Progenitor cell of endocrine pancreas (in vitro differentiated cells): ENCODE measurements at places on chromosomes 4 and X. TPM values are rescaled to one million over a fixed set of nuclear protein-coding genes. Genes with fewer than 3 reads are reported as not detected.

DDIT4L gene
- total RNA-seq = 2.6 and 3.6 TPM in 2 replicates

ODAPH gene
- not detected in 2 replicates for total RNA-seq

GRCh38 chr4:176334066-176334465, 14.3 kb downstream of the SPCS3 start:
- no peaks in the 10 kb centered on the region for H3K27me3 ChIP-seq
- H3K4me3 ChIP-seq = no peak overlapping the region
- H3K4me1 ChIP-seq = peaks cover 24% of the 10 kb centered on the region
- no peak for DNase-seq

- no peak for DNase-seq
- H3K4me1 ChIP-seq = peaks cover 2% of the 10 kb centered on the region
- peaks cover 2% of the 10 kb centered on the region for H3K36me3 ChIP-seq
- no peak overlapping the region for H3K27ac ChIP-seq
- no peak overlapping the region for H3K4me3 ChIP-seq
Measured at GRCh38 chr4:123304151-123304964, 92.2 kb upstream of the SPRY1 start.

DNA sequence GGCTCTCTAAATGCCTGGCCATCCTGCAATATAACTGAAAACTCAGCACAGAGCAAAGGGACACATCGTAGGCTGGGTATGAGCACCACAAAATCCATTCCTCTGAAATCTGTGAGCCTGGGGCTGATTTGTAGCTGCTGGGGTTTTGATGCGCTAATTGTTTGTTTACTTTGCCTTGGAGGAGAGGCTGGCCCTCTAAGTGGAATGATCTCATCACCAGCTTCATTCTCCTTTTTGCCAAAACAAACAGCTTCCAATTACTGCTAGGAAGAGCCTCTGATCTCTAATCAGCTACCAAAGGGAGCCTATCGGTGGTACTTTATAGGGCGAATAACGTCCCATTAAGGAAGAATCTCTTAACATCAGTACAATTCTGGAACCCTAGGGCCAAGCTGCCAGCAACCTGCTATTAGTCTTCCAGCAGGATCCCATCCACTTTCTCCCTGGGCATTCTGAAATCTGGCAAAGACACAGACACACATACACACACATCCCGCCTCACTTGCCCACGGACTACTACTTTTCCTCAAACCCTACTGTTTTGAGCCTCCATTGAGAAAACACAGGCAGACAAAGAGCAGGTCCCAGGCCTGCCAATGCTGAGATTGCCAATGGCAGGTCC, 5.8 kb downstream of the ANOS1 start:
- DNase-seq = no peak
- no peak overlapping the region for H3K4me3 ChIP-seq
- H3K27ac ChIP-seq = no peak overlapping the region

SORCS2 gene
- 2.2 and 2.9 TPM in 2 replicates for total RNA-seq
